Ovary (tissue), 10 donors: ENCODE measurements at places on chromosomes 2 and 18. TPM values are rescaled to one million over a fixed set of nuclear protein-coding genes. Genes with fewer than 3 reads are reported as not detected.

- DNase-seq: peak; percentile 21
These were observed 201.8 kb downstream of the TWIST2 start for GRCh38 chr2:239049421-239050251.

DNA sequence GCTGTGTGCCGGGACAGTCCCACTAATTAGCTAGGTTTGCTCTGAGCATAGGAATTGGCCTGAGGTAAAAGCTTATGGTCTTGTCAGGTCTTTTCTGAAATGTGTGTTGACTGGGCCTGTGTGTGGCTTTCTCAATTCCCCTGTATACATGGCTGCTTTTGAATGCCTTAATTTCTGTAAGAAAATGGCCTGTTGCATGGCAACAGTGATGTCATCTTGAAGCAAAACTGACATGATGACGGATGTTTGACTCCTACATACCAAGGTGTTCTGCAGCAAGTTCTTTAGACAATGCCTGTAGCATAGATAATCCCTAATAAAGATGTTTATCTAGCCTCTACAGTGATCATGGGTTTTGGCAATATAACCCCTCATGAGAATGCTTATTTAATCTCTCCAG, 198.5 kb downstream of the OTX1 start:
- no peak for DNase-seq

- no peak for DNase-seq
These were observed 119.6 kb upstream of the SLC38A11 start for GRCh38 chr2:165074884-165075283.

DNA sequence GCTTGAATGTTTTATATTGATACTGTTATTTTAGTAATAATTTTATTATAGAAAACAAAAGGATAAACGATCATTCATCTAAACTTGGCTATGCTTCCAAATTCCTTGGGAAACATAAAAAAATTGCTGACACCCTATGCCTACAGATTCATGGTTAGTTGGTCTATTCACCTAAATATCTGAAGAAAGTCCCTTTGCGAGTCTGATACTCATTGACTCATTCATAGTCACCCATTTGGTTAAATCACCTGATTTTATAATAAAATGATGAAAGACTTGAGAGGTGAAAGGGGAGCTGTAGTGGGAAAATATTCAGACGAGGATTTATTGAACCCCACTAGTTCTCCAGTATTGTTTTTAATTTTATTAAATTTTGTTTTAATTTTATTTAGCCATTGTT, 112.0 kb downstream of the PTPN4 start:
- no peak for DNase-seq

- no peak for DNase-seq
These were observed 20.8 kb downstream of the KCNF1 start for GRCh38 chr2:10932345-10933151.

- DNase-seq: no peak
These were observed 69.9 kb upstream of the PARD3B start for GRCh38 chr2:204475399-204475798.

The BOLL gene
- not detected for total RNA-seq

The PMAIP1 gene
- 3.8 TPM for total RNA-seq

The TRIM43 gene
- total RNA-seq: not detected

The DCTN1 gene
- total RNA-seq: 116 TPM

The TTC32 gene
- 12.8 TPM for total RNA-seq

The AGXT gene
- not detected for total RNA-seq
